ENCODE measurements at places on chromosomes 2 and 18. TPM values are rescaled to one million over a fixed set of nuclear protein-coding genes. Genes with fewer than 3 reads are reported as not detected.
A peak's percentile ranks its signal among the peaks of the same experiment; 100 is the strongest.

GRCh38 chr18:57094175-57094574 lies 52.7 kb upstream of the BOD1L2 start:
- DNase-seq, result no peak

DNA sequence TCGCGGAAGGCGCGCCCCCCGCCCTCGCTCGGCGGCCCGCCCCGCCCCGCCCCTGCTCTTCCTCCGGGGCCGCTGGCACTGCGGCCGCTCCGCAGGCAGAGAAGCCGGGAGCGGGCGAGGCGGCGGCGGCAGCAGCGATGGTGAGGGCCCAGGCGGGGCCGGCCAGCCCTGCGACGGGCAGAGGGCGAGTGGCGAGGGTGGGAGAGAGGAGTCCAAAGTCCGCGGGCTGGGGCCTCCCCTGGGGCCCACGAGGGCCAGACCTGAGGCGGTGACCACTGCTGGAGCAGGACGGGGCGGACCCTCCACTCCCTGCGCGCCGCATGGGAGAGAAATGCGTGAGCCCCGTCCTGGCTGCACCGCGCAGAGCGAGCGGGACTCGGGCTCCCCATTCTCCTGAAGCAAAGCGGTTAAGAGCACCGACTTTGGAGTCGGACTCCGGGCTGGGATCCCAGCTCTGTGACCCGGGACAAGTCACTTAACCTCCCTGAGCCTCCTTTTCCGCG lies at the start of gene VAMP5:
Gene VAMP5, plus strand, starts transcription at position 78 of the 503 bp plus-strand sequence. Its CDS starts 60 bp downstream, at position 138.
- peak; percentile 46 for DNase-seq

DNA sequence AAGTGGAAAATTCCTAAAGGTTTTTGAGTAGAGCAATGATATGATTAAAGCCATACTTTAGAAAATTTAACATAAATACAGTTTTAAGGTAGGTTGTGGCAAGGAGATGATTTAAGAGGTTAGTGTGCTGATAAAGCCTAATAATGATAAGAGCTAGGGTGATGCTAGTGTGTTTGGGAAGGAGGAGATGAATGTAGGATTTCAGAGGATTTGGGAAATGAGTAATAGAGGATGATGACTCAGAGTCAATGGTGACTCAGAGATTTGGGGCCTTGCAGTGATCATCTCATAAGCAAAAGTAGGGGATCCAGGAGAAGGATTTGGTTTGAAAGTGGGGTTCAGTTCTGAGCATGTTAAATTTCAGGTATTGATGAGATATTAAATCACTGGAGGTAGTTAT lies 23.3 kb downstream of the STAMBP start:
- peak; percentile 83 for DNase-seq

DNA sequence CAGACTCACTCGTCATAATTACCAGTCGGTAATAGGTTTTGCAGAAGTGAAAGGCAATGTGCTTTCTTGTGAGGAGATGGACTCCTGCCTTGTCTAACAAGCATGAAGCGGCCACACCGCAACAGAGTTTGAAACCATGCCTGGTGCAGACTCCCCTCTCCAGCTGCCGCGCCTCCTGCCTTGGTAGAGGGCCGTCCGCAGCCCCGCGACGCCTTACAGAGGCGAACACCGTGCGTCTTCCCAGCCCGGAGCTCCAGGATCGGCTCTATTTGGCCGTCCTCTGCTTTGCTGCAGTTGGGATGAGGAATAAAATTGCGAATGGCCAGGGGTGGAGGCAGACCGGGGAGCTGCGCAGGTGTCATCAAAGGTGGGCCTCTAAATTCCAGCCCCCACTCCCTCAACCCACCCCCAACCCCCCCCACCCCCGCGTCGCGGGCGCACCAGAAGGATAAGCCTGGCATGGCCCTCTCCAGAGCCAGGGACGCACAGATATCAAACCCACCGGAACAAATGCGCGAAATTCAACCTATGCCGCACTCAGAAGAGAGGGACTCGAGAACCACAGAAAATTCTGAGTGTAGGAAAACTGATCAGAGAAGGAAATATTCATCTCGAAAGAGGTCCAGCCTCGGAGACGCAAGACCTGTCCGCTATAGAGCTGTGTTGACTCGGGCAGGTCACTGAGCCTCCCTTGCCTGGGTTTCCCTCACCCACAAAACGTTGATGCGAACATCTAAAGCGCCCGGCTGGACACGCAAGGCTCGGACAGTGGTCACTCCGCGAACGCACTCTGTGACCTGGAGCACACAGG lies 1.1 kb downstream of the TRABD2A start:
- no peak for DNase-seq

- DNase-seq, result no peak
Observed at GRCh38 chr2:226398580-226398979, 401.0 kb downstream of the IRS1 start.

- no peak for DNase-seq
Observed at GRCh38 chr2:233336541-233336940, 17.8 kb upstream of the DGKD start.

- peak; percentile 42 for DNase-seq
Observed at GRCh38 chr2:55460562-55460961, 40.9 kb upstream of the CCDC88A start.

GRCh38 chr2:129923265-129924091 lies 56.0 kb upstream of the RAB6C start:
- peak; percentile 39 for DNase-seq

Gene KRTCAP3
- total RNA-seq, result 0.48 TPM

Gene DOK6
- not detected for total RNA-seq

GRCh38 chr2:186590350-186590758 lies 498 bp downstream of the ITGAV start:
- DNase-seq, result no peak

DNA sequence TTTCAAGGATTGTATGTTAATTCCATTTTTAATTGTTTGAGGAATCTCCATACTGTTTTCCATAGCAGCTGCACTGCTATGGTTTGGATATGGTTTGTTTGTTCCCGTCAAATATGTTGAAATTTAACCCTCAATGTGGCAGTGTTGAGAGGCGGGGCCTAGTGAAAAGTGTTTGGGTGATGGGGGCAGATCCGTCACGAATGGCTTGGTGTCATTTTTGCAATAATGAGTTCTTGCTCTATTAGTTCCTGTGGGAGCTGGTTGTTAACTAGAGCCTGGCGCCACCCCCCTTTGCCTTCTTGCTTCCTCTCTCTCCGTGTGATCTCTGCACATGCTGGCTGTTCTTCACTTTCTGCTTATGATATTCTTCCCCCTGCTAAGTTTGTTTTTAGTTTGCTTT lies 71.4 kb upstream of the LDLRAD4 start:
- no peak for DNase-seq

DNA sequence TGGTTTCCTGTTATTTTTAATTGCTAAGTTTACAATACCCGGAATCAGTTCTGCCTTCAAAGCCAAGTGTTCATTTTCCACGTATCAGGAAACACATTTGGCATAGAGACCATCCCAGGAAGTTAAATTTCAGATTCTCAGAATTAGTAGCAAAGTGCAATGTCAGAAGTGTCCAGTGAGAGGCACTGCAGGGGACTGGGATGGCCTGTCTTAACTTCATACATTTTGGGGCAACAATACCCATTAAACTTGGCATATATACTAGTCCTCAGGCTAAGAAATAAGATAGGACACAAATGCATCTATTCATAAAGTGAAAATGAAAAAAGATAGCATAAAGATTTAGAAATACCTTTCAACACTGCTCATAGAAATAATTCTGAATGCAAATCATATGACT lies 1.5 kb upstream of the IL1RL2 start:
- DNase-seq, result peak; percentile 35

GRCh38 chr2:220499225-220499624 lies 871.8 kb downstream of the SLC4A3 start:
- DNase-seq, result peak; percentile 75

- DNase-seq, result peak; percentile 28
Observed at GRCh38 chr18:74204526-74205152, 56.3 kb downstream of the TIMM21 start.

GRCh38 chr18:47754311-47755101 lies 176.0 kb downstream of the SMAD2 start:
- DNase-seq, result no peak

DNA sequence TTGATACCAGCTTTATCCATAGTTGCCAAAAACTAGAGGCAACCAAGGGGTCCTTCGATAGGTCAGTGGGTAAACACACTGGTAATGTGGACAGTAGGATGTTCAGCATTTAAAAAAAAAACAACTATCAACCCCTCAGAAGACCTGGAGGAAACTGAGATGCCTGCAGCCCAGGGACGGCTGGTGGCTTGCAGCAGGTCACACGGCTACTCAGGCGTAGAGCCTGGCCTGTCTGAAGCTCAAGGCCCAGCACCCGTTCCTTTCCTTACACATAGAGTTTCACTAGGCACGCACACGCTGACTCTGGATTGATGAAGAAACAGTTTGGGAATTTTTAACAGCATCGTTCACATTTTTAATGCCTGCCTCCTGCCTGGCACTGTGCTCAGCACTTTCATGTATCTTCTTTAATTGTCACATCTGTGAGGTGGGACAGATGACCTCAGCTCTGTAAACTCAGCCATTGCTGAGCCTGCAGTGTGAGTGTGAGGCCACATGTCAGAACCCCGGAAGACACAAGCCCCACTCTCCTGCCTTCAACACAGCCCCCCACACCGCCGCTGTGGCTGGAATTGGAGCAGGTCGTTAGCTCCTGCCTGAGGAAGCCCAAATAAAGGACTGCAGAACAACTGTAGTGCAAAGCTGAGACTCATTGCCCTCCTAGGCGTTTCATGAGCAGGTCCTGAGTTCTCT lies 40.7 kb downstream of the TRAPPC12 start:
- DNase-seq, result no peak

DNA sequence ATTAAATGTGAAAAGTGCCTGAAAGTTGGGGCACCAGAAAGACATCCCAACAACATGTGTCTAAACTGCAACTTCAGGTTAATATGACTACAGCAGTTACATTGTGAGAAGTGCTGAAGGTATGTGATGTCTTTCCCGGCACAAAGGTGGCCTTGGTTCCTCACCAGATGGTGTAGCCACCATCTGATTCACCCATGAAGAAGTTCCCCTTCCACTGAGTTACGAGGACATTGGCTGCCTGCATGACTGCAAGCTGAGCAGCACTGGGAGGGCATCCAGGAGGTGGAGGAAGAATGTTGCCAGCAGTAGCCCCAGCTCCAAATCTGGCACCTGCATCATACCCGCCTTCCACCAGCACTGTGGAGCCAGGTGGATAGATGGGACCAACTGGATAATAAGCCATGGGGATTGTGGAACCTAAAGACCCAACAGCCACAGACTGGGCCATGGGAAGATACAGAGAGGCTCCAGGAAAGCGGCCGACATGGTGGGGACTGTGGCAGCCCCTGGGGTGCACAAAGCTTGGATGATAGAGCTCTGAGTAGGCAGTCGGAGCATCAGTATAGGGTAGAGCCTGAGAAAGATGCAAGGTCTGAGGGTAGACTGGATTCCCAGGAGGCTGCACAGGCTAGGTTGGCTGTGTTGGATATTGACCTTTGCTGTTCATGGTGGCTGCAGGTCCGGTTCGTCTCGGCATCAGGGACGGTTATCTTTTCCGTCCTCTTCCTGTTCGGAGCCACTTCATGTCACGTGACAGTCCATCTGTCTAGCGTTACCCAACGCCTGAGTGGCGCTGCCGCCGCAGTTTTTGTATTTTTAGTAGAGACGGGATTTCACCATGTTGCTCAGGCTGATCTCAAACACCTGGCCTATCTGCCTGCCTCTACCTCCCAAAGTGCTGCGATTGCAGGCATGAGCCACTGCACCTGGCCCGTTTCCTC lies 36.9 kb downstream of the SUMO1 start:
- DNase-seq, result no peak

Gene ANKRD30B
- 0.59 TPM for total RNA-seq

Gene IL18RAP
- total RNA-seq, result not detected

GRCh38 chr2:229725716-229726574 lies 11.6 kb upstream of the DNER start:
- peak; percentile 86 for DNase-seq

Gene RBM43
- 5.6 TPM for total RNA-seq

DNA sequence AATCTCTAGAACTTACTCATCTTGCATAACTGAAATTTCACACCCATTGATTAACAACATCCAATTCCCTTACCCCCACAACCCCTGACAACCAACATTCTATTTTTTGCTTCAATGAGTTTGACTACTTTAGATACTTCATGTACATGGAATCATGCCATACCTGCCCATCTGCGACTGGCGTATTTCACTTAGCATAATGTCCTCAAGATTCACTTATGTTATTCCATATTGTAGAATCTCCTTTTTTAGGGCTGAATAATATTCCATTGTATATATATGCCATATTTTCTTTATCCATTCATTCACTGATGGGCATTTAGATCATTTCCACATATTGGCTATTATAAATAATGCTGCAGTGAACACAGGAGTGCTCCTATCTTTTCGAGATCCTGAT lies 13.8 kb downstream of the CTAGE1 start:
- no peak for DNase-seq

GRCh38 chr2:143852759-143853158 lies 667.2 kb downstream of the ZEB2 start:
- DNase-seq, result no peak

GRCh38 chr2:201444746-201445465 lies 6.4 kb downstream of the TRAK2 start:
- DNase-seq, result no peak

GRCh38 chr2:201807452-201807999 lies 1.2 kb downstream of the CDK15 start:
- peak; percentile 84 for DNase-seq

GRCh38 chr2:71507476-71507875 lies 54.1 kb downstream of the DYSF start:
- no peak for DNase-seq

GRCh38 chr18:11657152-11657551 lies 31.9 kb upstream of the GNAL start:
- DNase-seq, result no peak
